ENCODE measurements at places on chromosomes 3 and 15.

DNA sequence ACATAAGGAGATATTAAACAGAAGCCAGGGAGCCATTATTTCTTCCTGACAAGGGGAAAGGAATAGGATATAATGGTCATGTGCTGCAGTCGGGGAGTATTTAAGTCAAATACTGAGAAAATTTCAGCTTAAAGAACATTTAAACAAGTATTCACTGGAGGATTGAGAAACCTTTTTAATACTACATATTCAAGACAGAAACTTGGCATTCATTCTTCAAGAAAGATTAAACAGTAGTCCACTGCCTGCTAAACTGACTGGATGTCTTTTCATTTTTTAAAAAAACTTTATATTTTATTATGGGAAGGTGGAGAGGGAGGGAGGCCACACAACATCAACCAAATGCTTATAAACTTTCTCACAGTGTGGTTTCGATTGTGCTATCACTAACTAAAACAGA, 107.4 kb upstream of the CBLB start:
- no peak for DNase-seq

DNA sequence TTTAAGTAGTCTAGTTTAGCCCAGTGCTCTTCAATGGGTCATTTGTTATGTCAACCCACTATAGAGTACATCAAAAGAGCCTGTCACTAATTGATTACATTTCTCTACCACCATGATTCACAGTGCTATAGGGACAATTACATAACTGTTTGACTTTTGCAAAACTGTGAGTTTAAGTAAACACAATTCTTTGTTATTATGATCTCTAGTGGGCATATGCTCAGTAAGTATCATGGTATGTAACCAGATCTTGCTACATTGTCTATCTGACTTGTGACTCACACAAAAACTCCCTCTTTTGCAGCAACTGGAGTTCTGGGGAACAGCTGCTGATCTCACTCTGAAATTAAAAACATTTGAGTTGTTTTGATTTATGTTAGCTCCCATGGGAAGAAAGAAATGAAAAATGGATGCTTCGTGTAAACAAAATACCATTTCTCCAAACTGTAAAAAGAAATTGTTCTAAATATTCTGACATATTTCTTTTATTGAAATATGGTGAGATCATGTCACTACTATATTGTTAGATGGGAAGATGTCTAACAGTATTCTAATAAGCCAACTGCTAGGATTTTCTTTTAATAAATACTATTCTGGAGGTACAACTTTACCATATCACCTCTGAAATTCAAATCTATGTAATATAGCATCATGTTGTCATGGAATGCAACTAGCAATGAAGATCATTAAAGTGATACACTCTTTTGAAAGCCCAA, 470.4 kb downstream of the ROBO1 start:
- peak; percentile 83 for DNase-seq

DNA sequence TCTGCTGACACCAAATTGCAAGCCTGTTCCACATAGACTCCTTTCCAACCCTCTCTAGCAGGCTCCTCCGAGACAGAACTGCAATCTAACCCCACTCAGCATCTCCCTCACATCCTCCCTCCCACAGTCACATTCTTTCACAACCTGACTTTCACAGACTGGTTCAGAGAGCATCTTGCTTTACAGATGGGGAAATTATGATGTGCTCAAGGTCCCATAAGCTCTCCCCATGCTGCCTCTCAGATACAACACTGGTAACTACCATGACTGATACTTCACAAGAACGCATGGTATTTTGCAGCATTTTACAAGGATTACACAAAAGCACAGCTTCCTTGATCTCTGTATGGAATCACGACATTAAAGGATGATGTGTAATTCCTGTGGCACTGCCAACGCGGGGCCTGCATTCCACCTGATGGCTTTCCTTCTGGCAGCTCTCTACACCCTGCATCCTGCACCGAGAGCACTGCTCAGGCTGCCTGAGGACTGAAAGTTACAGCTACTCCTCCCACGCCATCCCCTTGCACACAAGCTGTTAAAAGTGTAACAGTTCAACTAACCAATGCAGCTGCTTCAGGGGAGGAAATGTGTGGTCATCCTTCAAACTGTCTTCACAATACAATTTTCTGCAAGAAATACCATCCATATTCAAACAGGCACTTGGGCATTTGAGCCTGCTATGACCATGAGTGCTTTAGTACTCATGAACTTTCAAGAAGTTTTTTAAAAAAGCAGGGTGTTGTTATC, 27.6 kb downstream of the TBC1D2B start:
- DNase-seq = no peak

DNA sequence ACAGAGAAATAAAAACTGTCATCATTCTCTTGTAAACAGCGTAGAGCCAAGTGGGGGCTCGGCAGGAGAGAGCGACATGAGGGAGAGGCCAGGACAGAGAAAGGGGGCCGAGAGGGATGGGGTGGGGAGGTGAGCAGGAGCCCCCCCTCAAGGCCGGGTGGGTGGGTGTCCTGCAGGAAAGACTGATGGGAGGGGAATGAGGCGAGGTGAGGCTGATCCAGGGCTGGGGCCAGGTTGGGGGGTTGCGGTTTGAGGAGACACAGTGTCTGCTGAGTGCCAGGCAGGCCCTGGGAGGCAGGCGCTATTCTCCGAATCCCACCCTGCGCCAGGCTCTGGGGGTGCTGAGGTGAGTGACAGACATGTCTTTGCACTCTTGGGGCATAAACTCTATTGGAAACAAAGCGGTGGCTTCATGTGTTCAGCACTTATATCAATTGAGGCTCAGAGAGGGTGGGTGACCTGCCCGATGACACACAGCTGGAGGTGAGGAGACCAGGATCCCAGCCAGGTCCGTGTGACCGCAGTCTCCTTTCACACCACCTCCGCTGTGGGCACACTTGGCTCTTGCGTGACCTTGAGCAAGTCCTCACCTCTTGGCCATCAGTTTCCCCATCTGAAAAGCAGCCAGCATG, 19.6 kb upstream of the CSPG4 start:
- no peak for DNase-seq

DNA sequence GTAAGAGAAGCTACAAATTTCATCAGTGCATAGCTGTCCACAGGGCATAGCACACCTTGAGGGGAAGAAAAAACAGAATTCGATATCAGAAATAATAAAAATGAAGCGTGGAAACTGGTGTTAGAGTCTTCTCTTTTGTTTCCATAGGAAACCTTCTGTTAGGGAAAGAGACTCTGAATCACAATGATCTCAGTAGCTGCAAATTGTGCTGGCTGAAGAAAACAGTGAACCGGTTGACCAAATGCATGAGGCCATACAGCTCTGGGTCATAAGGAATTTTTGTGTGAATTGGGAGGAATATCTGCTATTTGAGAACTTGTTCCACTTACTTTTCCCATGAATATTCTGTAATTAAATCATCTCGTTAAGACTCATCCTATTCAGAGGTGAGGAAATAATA, 580.2 kb upstream of the NECTIN3 start:
- no peak for DNase-seq

- no peak for DNase-seq
These were observed 82.7 kb downstream of the COL8A1 start for GRCh38 chr3:99720985-99721632.

DNA sequence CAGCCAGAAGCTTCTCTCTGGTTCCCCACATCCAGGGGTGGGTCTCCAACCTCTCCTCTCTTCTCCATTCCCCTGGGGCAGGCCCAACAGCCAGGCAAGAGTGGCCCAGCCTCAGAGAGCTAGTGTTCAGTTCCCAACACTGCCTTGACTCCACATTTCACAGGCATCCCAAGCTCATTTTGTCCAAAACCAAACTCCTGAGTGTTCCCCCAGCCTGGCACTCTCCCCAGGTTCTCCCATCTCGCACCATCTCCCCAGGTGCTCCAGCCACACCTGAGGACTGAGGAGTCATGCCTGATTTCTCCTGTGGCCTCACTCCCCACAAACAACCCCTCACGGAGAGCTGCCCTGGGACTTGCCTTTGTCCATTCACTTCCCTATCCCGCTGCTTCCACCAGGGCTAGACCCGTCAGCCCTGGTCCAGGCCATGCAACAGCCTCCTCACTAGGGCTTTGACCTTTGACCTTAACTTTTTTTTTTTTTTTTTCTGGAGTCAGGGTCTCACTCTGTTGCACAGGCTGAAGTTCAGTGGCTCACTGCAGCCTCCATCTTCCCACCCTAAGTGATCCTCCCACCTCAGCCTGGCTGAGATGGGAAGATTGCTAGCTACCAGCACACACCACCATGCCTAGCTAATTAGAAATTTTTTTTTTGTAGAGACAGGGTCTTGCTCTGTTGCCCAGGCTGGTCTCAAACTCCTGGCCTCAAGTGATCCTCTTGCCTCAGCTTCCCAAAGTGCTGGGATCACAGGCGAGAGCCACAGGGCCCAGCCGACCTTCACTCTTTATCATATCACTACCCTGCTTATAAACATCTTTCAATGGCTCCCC, 3.9 kb upstream of the CSK start:
- DNase-seq = no peak

DNA sequence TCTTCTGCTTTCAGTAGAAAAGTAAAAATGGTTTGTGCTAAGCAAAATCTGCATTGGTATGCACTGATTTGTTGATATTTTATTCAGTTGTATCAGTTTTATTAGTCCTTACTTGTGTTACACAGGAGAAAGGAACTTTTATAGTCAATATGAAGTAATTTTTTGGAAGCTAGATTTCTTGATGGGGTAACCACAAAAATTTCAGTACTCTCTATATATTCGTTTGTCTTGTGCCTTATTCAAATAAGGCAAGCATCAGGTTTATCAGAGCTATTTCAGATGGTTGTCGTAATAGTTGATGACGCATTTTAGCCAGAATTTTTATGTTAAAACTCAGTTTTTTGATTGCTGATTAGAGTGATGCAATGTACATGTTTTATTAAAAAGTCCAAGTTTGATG, 50.7 kb upstream of the NIPA1 start:
- DNase-seq = no peak

DNA sequence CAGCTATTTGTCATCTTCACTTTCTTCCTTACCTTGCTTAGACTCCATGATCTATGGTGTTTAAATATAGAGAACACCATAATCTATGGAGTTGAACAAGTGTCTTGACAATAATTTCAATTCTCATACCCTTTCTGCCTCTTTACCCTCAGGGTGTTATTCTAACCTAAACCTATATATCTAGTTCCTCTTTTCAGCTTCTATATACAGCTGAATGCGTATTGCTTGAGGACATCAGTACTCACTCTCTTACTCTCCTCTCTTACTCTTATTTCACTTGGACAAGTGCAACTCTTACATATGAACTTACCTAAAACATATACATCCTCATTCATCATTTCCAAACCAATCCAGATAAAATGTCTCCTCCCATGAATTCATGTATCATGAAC, 187.1 kb downstream of the RAP2B start:
- no peak for DNase-seq

DNA sequence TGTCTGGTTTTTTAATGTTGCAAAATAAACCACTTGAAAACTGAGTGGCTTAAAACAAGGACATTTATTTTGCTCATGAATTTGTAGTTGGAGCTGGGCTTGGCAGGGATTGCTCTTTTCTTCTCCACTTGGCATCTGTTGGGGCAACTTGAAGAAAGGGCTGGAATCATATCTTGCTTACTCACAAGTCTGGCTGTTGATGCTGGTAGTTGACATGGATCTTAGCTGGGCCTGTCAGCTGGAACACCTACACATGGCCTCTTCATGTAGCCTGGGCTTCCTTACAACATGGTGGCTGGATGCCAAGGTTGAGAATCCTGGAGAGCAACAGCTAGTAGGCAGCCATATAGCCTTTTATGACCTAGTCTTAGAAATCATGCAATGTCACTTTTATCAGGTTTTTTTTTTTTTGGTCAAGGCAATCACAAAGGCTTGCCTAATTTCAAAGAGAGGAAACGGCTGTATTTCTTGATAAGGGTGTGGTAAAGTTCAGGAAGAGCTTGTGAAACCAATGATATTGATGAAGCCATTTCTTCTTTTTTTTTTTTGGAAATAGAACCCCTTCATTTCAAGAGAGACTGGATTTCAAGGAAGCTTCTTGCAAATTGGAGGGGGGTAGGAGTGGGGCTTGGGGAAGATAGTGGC, 262.1 kb downstream of the IL20RB start:
- no peak for DNase-seq

DNA sequence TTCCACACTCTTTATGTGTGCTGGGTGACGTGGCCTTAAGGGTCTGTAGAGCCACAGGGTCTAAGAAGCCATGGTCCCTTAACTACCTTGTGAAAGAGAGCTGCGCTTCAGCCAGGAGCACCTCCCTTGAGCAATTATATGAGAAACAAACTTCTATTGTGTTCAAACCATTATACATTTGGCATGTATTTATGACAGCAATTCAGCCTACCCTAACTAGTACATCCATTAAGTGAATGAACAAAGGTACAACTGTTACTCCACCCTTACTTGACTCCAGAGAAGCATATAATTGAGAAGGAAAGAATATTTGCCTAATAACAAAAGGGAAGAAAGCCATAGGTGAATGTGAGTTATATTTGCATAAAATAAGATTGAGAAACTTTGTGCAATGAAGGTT, 69.8 kb upstream of the BOC start:
- DNase-seq = no peak

GRCh38 chr3:161273589-161274218, 52.6 kb downstream of the NMD3 start:
- DNase-seq = peak; percentile 46

DNA sequence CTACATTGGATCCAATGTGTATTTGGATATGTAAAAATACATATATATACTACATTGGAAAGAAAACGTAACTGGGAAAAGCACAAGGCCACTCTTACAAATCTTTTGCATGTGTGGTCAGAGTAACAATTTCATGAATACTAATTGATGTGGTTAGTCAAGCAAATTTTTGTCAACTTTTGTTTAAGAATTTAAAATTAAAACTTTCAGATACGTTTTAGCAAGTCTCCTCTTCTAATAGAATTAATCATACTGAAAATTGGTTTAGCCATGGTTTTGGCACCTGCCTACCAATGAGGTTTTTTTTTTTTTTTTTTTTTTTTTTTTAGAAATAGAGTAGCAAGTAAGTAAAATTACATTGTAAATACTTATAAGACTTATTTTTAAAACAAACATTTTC, 153.0 kb upstream of the CGNL1 start:
- no peak for DNase-seq

Measured in astrocyte of the cerebellum (primary cell).